SIG-M5 (cell line): ENCODE measurements at places on chromosomes 7 and 10.

DNA sequence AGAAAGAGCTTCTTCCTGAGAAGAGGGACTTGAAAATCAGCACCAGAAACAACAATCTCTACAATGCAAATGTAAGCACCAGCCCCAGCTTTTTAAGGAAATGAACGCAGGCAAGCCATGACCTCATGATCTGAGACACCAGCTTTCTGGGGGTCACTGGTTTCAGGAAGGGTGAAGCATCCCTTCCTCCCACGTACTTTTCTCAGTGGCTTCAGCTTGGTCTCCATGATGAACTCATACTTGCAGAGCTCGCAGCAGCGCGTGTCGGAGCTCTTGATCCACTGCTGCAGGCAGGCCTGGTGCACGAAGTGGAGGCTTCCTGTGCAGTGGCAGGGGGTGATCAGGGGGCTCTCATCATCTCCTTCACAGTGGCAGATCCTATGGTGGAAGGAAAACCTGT lies 87.0 kb downstream of the ALOX5 start:
- no peak for DNase-seq

GRCh38 chr10:14727924-14728323 lies 46.8 kb downstream of the FAM107B start:
- DNase-seq: no peak

- no peak for DNase-seq
Observed at GRCh38 chr7:23768022-23768421, 58.0 kb downstream of the STK31 start.

DNA sequence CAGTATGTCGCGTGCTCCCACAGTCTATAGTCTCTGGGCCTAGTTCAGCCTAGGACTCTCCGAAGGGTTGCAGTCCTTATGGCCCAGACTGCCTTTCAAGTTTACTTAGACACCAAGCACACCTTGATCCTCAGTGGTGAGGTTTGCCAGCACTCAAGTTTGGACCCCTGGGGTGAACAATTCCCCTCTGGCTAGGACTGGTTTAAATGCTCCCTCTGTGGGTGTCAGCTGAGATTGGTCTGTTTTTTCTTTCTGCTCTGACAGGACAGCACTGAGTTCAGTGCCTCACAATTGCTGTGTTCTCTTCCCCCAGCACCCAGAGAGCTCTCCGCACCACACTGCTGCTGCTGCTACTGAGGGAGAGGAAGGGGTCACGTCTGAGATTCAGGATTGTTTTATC lies 31.9 kb upstream of the AGR3 start:
- no peak for DNase-seq
